Stimulated activated CD8-positive, alpha-beta memory T cell treated with anti-CD3 and anti-CD28 coated beads, Interleukin-7, amount 100 ng/mL, for 1 hour (primary cell): ENCODE measurements at places on chromosomes 12 and 14.

DNA sequence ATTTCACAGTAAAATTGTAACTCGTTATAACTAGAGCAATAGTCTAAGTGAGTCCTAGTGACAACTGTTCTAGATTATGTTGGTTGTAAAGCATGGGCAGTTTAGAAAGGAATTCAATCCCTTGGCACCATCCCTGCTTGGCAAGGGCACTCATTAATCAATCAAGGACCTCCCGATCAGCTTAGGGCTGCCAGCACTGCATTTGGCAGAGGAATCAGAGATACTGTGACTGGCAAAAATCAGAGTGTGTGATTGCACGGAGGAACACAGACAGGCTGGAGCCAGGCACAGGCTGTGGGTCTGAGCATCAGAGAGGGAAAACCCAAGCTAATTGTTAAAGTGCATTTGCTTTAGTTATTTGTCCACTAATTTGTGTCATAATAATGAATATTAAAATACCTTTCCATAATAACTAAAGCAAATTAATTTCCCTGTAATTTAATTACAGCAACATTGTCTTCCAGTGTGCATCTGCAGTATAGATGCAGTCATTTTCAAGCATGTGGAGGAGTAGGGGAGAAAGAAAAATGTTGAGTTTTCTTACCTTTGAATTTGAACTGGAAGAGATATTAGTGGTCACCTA is 3.2 kb upstream of the EGLN3 start:
- DNase-seq = no peak

- no peak for DNase-seq
These were observed 42.1 kb downstream of the STXBP6 start for GRCh38 chr14:25007832-25008231.

GRCh38 chr14:51293149-51293911 is 53.3 kb downstream of the TMX1 start:
- DNase-seq = no peak

- DNase-seq = no peak
These were observed 738 bp downstream of the CKAP4 start for GRCh38 chr12:106246891-106247673.

DNA sequence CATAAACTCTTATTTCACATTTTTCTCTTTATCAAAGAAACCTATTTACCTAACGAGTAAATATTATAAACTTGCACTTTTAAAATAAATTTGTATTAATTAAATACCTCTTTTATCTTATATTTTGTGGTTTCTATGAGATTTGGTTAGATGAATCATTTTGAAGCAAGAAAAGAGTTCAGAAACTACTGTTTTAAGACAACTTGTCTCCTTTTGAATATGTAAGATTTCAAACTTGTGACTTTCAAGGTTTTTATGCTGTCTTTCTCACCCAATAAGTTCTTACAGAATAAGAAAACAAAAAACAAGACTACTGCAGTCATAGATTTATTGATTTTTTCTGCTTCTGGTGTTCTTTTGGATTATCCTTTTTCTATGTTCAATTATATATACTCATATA is 339.0 kb downstream of the SNAPC1 start:
- no peak for DNase-seq

GRCh38 chr12:76303989-76304460 is 44.2 kb downstream of the BBS10 start:
- no peak for DNase-seq

- DNase-seq = no peak
These were observed 5.6 kb downstream of the GMFB start for GRCh38 chr14:54483073-54483745.

DNA sequence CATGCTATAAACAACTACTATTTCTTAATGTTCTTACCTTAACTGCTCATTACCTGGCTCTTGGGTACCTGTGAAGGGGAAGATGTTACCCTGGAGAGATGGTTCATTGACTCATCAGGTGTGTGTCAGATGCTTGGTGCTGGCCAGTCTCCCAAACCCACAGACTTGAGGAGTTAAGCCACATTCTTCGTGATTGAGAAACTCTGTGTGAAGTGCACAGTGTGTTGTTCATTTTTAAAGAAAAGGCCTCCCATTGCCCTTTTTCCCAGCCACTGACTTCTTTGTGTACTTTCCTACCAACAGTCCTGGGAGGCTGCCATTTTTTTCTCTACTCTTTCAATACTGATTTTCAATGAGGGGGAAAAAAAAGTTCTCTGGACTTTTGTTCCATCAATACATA is 3.2 kb downstream of the MGST1 start:
- no peak for DNase-seq

- DNase-seq = no peak
These were observed 359.2 kb upstream of the ATP2B1 start for GRCh38 chr12:90067791-90068190.

DNA sequence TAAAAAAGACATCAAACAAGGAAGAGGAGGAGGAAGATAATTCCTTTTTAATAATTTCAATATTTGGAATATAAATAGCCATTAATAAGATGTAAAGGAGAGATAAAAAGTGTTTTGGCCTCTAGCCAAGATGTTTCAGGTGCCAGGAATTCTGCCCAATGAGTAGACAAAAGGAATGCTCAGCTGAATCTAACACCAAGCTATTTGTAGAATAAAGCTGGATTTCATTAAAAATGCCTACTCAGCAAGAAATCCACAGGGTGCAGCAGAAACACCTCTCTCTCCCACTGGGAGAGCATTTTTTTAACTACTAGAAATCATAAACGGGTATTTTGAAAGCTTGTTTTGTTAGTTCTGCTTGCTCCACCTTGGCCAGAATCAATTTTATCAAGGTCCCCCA is 4.1 kb upstream of the STAB2 start:
- no peak for DNase-seq

GRCh38 chr12:100721169-100721568 is 73.4 kb upstream of the ANO4 start:
- DNase-seq = no peak

DNA sequence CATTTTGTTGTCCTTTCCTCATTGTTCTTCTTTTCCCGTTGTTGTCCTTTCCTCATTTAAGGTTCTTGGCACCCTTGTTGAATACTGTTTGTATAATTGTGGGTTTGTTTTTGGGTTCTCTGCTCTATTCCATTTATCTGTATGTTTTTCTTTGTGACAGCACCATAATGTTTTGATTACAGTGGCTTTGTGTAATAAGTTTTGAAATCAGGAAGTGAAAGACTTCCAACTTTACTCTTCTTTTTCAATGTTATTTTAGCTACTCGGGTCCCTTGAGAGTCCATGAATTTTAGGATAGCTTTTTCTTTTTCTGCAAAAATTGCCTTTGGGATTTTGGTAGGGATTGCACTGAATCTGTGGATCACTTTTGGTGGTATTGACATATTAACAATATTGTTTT is 28.1 kb downstream of the ETNK1 start:
- DNase-seq = no peak

GRCh38 chr14:93262446-93262845 is 55.4 kb downstream of the UBR7 start:
- DNase-seq = no peak

DNA sequence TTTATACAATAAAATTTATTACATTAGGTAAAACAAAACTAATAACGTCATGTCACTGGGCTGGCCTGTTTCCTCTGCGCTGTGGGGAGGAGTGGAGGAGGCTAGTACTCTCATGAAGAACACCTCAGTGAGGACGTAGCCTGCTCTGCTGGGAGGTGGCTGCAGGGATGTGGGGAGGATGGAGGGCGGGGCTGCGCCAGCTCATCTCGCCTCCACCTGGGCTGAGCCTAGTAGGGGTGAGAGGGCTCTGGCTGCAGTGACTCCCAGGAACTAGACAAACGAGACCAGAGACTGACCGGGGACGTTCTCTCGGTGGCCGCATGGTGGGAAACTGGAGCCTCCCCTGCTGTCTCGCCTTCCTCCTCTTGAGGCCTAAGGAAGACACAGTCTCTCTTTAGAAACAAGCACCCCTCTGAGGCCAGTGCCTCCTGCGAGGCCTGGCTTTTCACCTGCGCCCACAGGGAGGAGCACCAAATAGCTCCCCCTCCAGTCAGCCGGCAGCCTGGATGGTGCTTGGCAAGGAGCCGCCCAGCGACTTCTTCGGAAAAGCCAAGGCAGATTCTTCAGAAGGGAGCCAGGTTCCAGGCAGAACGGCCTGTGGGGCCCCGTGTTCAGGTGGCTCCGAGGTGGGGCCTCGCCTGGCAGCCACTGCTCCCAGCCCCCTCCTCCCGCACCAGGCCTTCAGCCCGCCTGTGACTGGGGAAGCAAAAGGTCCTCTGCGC is 62.4 kb downstream of the PLEKHG3 start:
- DNase-seq = no peak

- DNase-seq = no peak
These were observed 107.9 kb downstream of the TRAFD1 start for GRCh38 chr12:112233242-112233641.

- DNase-seq = no peak
These were observed 86.5 kb downstream of the TBX5 start for GRCh38 chr12:114319422-114319821.

- DNase-seq = no peak
These were observed 5.4 kb downstream of the GAPDH start for GRCh38 chr12:6539707-6540134.

DNA sequence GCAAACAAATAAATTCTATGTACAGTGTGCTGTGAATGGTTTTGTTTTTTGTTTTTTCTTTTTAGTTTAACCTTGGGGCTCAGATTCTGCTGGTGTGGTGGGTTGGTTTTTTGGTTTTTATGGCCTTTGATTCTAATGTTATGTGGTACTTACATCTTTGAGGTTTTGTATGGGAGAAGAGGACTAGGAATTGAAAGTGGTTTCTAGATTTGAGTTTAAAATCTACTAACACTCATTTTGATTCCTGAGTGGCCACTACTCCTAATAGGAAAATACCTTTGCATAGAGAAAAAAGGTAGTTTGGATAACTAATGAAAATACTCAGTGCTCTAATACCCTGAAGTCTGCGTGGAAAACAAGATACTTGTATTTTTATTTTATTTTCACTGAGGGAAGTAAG is 137.7 kb downstream of the MON2 start:
- no peak for DNase-seq

GRCh38 chr12:42958291-42958674 is 368.7 kb upstream of the PRICKLE1 start:
- no peak for DNase-seq

DNA sequence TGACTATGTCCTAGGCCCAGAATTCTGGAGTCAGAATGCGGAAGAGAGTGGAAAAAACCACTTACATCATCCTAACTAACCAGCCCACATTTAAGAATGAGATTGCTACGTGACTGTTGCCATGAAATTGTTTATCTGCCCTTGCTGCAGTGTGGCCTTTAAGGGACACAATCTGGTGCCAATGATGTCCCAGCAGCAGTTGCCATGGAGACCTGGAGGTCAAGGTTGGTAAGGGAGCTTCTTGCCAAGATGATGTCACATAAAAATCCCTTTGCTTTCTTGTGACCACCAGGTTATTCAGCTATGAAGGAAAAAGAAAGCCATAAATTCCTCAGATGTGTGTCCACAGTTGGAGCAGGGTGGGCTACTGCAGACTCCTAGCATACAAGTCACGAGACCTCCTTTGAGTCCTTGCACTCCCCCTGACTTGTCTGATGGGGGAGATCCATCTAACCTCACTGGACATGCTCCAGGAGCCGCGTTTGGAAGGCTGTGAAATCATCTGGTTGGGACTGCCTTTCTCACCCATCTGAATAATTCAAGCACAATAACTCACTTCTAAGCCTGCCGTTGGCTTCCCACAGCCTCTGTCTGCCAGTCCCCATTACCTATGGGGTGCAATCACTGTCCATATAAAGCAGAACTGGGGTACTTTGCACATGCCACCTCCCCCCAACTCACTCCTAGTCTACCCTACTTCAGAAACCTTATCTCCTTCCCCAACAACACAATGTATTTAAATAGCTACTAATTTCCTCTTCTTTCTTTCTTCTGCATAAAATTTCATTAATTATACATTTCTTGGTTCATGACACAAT is 165.6 kb downstream of the ZFP36L1 start:
- DNase-seq = no peak

- no peak for DNase-seq
These were observed 743 bp upstream of the AACS start for GRCh38 chr12:125064492-125064891.

GRCh38 chr14:90853116-90853515 is 36.9 kb upstream of the TTC7B start:
- DNase-seq = no peak

DNA sequence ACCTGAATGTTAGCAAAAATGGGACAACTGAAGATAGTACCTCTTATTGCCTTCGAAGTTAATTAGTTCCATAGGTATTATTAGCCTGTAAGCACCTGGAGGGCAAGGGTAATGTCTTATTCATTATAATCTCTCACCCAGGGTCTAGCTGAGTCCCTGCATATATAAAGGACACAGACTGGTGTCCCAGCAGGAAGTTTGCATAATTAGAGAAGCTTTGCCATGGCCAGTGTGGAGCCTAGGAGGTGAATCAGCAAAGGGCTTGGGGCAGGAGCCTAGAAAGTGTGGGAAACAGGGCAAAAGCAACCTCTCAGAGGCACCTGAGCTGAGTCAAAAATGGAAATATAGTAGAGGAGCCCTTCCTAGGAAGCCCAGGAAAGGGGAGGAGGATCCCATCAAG is 120.4 kb downstream of the NEDD1 start:
- no peak for DNase-seq
